DMS79 (cell line): ENCODE measurements at places on chromosomes 3 and 15.

GRCh38 chr3:17081520-17081919 is 196.8 kb downstream of the PLCL2 start:
- DNase-seq = no peak

GRCh38 chr3:32237670-32238452 is 619 bp upstream of the CMTM8 start:
- DNase-seq = no peak

DNA sequence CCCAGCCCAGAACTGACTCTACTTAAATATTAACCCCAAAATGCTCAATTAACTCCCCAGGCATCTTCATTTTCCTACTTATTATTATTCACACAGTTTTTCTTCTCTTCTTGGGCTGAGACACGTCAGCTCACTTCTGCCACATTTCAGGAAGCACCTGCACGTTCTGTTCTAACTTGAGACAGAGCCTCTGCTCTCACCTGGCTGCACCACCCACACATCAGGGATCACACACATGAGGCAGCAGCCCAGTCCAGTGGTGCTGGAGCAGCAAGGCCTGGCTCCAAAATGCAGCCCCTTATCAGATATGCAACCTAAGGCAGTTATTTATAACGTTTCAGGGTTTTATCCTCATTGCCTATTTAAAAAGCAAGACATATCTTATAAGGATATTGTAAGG is 127.5 kb downstream of the OSBPL10 start:
- DNase-seq = no peak

- DNase-seq = no peak
Measured at GRCh38 chr3:53672981-53673380, 173.2 kb downstream of the CHDH start.

- no peak for DNase-seq
Measured at GRCh38 chr3:50336452-50337174, 4.0 kb downstream of the RASSF1 start.

GRCh38 chr3:134054231-134054630 is 24.5 kb upstream of the SLCO2A1 start:
- DNase-seq = no peak

GRCh38 chr15:39204031-39204430 is 376.8 kb upstream of the THBS1 start:
- DNase-seq = no peak

- DNase-seq = no peak
Measured at GRCh38 chr3:109685084-109686079, 348.0 kb upstream of the DPPA4 start.

GRCh38 chr3:161221806-161222600 is 892 bp downstream of the NMD3 start:
- DNase-seq = no peak
